ENCODE measurements at places on chromosomes 6 and 20.

GRCh38 chr6:127118298-127119101 is at the start of gene RSPO3:
RSPO3 (plus strand) TSS chr6:127118671; CDS start chr6:127119193, 522 bp downstream.
- DNase-seq, result no peak

DNA sequence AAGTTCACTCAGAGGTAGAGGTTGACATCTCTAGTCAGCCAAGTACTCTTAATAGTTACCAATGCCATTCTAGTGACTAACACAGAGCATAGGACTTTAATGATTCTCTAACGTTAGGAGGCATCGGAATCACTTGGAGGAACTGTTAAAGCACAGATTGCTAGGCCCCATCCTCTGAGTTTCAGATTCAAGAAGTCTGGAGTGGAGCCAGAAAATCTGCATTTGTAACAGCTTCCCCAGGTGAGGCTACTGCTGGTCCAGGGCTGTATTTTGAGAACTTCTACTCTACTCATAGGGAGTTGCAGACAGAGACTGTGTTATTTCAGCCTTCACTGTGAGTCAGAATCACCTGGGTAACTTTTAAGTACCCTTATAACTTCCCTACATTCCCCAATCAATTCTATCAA is 5.7 kb downstream of the LMBRD1 start:
- DNase-seq, result no peak

GRCh38 chr6:5946701-5947100 is 60.0 kb downstream of the NRN1 start:
- no peak for DNase-seq

DNA sequence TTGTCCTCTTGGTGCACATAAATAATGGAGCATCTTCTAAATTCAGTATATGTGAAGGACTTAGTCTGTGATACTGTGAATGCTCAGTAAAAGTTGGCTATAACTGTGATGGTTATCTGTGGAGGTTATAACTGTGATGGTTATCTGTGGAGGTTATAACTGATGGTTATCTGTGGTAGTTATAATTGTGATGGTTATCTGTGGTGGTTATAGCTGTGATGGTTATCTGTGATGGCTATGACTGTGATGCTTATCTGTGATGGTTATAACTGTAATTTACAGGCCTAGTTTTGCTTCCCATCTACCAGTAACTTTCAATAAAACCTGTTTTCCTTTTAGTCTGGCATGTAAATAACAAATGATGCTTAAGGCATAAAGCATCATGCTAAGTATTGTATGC is 16.5 kb downstream of the PTK7 start:
- DNase-seq, result no peak

GRCh38 chr6:162290846-162291465 is 436.6 kb downstream of the PRKN start:
- DNase-seq, result no peak

DNA sequence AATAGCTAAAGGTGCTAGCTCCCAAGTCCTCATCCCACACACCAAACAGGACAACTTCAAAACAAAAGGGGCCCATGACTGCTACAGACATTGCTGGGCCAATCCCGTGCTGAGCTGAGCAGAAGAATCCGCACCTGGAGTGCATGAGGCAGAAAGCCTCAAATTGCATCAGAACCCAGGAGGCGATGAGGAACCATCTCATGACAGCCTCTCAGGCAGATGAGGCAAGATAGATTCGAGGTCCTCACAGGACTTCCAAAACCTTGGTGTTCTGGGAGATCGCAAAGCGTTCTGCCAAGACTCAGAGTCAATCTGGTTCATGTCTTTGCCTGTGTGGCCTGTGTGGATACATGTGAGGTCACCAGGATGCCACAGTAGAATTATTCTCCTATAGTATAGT is 32.8 kb upstream of the SSTR4 start:
- DNase-seq, result no peak

DNA sequence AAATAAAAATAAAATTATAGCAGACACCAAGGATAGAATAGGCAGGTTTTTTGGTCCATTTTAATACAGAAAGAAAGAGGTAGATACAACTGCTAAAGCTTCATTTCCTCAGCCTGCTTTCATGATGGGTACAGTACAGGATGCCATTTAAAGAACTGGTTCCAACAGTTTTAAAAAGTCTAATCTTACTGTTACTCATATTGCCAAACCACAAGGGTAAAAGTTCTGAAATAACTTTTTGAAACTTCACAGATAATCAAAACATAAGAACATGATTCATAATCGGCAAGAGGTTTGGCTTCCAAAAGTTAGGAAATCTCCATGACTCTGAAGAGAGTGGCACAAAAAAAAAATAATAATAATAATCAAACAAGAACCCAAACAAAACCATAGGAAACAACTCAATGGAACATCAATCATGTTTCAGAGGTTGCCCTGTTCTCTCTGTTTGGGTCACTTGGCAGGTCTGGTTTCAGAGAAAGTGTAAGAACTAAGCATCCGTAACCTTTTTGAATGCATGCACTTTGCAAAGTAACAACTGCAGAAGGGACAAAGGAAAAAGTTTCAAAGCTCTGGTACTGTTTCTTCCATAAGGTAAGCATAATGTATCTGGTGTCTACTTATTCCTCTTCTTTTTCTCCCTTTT is 79.7 kb downstream of the SMLR1 start:
- DNase-seq, result no peak

- DNase-seq, result no peak
Observed at GRCh38 chr6:37273690-37274089, 15.7 kb upstream of the TMEM217 start.

- DNase-seq, result no peak
Observed at GRCh38 chr6:82348130-82348529, 15.5 kb upstream of the TPBG start.

- no peak for DNase-seq
Observed at GRCh38 chr20:63372971-63373885, 12.1 kb upstream of the CHRNA4 start.

GRCh38 chr6:153032255-153032882 is 29.9 kb upstream of the MTRF1L start:
- DNase-seq, result no peak

- DNase-seq, result no peak
Observed at GRCh38 chr6:167446046-167446445, 121.2 kb downstream of the TTLL2 start.

DNA sequence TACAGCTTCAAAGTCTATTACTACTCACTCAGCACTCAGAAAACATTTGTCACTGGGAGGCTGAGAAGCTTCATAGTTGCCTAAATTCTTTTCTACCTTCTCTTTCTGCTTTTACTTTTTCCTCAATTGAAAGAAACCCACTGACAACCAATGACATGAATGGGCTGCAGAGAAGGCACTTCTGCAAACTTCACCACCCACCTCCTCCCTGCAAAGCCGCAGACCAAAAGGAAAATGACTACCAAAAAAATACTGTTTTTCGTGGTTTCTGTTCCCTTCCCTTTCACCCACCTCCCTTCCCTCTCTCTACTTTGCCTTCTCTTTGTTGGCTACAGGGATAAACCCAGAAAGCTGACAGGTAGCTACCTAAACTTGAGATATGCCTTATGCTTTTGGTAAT is 3.2 kb downstream of the GNAS-AS1 start:
- no peak for DNase-seq

DNA sequence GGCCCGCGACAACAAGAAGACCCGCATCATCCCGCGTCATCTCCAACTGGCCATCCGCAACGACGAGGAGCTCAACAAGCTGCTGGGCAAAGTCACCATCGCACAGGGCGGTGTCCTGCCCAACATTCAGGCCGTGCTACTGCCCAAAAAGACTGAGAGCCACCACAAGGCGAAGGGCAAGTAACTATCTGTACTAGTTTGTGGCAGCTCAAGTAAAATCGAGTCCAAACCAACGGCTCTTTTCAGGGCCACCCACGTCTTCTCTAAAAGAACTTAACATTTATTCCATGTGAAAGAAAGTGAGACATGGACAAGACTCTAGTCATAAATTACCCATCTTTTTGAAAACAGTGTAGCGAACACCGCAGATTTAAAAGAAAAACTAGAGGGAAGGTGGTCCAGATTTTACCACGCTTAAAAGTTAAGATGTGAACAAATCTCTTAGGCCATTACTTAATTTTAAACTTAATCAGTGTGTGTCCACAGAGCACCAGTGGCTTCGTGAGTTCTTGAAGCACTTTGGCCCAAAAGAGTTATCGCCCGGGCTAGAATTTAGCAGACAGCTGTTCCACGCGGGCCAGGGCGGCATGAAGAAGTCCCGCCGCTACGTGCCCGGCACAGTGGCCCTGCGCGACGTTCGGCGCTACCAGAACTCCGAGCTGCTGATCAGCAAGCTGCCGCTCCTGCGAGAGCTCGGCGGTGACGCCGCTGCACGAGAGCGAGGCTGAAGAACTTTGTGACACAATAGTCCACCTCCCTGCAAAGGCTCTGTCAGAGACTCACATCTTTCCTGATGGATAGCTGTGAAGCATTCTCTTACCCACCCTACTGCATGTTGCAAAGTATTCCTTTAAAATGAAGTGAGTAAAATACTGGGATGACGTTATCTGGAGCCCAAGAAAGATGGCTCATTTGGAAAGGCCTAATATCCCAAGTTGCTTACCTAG is 113.9 kb upstream of the PRSS16 start:
- no peak for DNase-seq

GRCh38 chr6:10382322-10382721 is 32.6 kb downstream of the TFAP2A start:
- DNase-seq, result no peak

DNA sequence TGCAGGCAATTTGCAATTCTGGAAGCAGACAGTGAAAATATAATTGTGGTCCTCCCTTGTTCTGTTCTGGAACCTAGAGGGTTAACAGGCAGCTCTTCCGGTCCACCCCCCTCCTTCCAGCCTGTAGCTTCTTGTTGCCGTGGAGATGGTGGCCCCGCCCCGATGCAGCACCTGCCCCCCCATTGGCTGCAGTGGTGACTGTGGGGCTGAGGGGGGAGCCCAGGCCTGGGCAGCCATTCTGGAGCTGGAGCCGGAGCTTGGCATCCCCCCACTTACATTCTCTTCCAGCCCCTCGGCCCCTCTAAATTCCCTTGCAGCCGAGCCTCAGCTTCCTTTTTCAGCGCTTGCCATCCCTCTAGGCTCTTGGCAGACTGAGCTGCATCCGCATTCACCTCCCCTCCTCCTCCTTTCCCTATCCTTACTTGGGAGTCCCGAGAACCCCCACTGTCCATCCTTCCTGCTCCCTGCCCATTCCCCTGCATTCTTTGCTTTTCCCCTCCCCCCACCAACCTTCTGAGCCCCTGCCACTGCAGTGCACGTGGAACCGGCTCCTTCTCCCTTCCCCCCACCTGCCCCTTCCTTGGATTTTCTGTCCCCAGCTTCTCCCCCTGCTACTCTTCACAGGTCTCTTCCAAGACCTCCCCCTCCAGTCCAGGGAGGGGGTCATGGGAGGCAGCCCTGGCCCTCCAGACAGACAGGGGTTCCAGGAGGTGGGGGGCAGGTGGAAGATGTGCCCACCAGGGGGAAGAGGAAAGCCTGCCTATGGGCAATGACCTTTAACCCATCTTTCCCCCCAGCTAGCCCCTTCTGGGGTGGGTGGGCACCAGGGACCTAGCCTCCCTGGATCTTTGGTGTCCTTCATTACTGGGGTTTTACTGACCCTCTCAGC is 11.4 kb downstream of the SYNGAP1 start:
- DNase-seq, result peak; percentile 69

- no peak for DNase-seq
Observed at GRCh38 chr6:96575359-96575758, 12.4 kb downstream of the FHL5 start.
